Activated CD4-positive, alpha-beta T cell treated with anti-CD3 and anti-CD28 coated beads for 24 hours (primary cell): ENCODE measurements at places on chromosomes 1 and 21.

DNA sequence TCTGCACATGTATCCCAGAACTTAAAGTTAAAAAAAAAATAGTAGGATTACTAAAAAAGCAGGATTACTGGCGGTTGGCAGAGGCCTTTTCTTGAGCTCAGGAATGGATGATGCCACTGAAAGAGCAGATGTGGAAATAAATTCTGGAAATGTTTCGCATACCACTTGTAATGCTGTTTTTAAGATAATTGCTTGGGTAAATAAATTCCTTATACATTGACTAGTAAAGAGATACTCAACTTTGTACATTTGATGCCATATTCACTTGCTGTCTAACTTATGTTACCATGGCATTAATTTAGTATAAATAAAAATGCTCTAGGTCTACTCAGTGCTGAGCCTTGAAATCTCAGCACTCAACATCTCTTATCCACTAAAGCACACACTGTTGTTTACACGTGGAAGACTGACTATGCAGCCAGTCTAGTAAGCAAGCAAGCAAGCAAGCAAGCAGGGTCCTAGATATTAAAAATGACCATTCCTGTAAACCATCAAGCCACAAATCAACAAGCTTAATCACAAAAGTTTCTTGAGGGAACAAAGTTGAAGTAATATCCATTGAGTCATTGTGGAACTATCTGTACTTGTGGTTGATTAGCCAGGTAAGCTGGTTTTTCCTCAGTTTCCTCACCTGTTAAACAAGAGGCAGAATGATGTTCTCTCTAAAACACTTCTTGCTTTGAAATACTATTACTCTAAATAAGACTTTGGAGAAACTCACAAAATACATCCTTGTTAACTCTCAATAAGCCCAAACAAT, 1.7 kb upstream of the RASAL2 start:
- no peak for DNase-seq

DNA sequence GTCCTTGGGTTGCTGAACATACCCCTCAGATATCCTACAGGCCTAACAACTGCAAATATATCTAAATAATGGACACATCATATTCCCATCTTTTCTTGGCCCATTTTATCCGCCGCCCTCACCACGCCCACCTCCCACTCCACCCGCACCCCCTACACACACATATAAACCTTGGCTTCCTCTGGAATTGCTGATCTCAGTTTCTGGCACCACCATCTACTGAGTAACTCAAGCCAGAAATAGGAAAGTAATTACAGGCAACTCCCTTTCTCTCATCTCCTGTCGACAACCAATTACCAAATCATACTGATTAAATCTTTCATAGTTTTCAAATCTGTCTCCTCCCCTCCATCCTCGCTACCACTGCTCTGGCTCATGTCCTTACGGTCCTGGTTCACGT, 4.7 kb downstream of the RGS8 start:
- DNase-seq = no peak

- DNase-seq = peak; percentile 57
Observed at GRCh38 chr1:225866061-225866837, 15.9 kb downstream of the TMEM63A start.

GRCh38 chr1:47664356-47664755, 226.5 kb downstream of the FOXD2 start:
- no peak for DNase-seq

DNA sequence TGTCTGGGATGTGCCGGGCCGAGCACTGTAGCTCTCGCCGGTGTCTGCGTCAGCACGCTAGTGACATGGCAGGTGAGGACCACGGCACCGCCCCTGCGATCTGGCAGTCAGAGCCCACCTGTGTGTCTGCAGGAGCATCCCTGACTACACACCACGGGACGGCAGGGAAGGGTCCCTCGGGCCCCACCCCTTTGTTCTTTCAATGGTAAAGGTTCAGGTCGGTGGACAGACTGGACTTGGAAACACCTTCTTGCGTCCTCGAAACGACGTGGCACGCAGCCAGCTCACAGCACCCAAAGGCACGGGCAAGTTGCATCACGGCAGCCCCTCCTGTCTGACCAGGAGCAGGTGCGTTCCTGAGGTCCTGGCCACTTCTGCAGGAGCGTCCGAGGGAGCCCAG, 3.7 kb upstream of the SAMD11 start:
- DNase-seq = no peak

GRCh38 chr1:114482585-114482984, 28.4 kb downstream of the TRIM33 start:
- no peak for DNase-seq

GRCh38 chr1:163084330-163084729, 15.2 kb downstream of the RGS4 start:
- DNase-seq = no peak

- no peak for DNase-seq
Observed at GRCh38 chr1:175675017-175675416, 68.4 kb downstream of the TNR start.

DNA sequence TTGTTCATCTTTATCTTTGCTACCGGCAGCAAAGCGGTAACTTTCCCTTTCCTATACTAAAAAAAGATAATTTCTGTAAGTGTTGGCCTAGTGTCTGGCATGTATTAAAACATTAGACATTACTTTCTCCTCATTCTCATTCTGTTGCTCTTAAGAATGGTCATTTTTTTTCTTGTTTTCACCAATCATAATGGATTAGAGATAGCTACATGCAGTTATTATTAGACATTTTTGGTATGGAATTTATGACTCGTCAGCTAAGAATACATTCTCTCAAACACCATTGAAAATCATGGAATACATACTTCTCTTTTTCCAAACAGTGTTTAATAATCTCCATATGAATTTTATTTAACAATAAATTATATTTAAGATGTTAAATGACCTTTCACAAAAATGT, 1154.6 kb downstream of the BRINP3 start:
- no peak for DNase-seq

DNA sequence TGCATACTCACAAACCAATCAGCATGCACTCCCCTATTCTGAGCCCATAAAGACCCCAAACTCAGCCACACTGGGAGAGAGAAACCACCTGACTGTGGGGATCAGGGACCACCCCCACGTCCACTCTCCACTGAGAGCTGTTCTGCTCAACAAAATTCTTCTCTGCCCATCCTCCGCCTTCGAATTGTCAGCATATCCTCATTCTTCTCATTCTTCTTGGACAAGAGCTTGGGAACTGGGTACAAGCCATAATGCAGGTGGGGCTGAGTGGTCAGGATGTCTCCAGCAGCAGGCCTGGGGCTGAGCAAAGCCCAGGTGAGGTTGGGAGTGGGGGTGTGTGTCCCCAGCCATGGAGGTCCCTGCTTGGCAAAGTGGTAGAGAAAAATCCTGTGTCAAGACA, 34.6 kb upstream of the IFNGR2 start:
- DNase-seq = no peak
